ENCODE measurements at places on chromosomes 1 and 21.

DNA sequence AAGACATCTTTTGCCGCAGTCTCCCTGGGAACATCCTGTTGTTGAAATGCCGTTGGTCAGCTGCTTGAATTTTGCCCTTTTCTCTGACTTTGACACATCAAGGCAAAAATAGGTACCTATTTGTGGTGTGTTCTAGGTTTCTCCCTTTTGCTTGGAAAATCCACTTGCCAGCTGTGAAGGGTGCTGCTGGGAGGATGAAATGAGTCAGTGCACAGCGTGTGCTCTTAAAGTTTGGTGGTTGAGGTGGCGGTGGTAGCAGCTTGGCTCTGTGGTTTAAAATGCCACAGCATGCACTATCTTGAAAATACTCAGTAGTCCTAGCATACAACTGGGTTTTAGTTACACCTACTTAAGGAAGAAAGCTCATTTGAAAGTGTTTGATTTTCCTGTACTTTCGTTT, 183.8 kb downstream of the DHRS3 start:
- no peak for DNase-seq

- DNase-seq = no peak
Observed at GRCh38 chr1:202405928-202406327, 57.4 kb downstream of the PPP1R12B start.

DNA sequence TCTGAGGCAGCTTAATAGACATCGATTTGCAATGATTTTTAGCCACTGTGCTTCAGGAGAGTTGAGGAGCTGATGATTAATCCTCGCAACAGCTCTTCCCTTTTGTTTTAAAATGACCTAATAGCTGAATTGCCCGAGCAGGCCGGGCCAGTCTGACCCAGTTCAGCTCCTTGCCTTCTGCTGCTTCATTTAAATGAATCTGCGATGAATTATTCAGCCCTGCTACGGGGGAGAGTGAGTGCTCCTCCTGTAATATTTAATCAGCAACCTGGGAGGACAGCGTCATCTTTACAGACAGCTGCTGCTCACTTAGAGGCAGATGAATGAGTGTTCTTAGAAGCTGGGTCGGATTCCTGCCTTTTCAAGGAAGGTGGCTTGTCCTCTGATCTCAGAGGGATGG, 325.1 kb downstream of the CAMTA1 start:
- no peak for DNase-seq

DNA sequence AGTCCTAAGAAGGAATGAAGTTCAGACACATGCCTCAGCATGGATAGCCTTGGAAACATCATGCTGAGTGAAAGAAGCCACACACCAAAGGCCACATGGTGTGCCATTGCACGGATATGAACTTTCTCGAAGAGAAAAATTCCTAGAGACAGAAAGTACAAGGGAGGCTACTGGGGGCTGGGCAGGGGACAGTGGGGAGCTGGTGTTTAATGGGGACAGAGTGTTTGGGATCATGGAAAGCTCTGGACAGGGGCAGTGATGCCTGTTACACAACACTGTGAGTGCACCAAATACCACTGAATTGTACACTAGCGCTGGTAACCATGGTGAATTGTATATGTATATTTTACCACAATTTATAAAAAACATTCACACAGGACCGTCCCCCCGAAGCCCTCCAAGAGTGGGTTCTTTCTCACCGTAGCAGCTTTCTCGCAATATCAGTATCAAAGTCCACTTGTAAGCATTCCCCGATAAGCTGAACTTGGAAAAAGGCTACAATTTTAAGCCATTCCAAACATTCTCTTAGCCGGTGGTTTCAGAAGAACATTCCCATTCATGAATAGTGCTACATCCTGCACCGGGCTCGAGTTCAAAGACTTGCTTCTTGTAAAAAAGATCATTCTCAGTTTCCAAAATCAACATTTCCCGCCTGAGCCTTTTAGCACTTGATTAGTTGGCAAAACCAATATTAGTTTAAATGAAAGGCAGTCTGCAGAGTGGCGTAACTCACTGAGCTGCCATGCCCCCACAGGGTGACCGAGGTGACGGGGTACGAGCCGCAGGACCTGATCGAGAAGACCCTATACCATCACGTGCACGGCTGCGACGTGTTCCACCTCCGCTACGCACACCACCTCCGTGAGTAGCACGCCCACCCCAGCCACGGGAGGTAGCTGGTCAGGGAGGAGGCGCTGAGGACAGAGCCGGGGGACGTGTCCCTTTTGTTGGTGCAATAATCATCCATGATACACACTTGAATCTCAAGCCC, 31.7 kb downstream of the SIM2 start:
- DNase-seq = no peak

DNA sequence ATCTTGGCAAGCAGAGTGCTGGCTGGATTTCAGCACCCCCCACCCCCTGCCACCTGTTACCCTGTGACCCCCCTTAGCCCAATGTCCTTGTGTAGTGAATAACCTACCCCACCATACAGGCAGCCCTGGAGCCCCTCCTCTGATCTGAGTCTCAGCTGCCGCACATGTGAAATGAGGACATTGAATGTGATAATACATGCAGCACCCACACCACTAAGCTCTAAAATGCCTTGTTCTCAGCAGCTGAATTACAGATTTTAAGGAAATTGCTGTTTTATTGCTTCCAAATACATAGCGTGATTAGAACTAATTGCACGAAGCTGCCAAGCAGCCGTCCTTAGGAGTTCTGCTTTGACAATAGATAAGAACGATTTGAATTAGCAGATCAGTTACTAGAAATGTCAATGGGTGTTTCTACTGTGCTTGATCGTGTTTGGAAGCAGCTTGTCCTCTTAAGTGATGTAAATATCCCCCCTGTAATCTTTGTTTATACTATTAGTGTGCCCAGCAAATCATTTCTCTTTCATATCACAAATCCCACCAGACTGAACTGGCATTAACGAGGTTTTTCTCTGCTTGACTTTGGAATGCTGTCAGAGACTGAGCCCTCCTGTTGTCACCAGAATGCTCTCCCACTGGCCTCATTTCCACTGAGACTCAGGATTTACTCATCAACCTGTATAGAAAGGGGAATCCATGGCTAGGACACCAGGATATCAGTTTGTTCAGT, 4.9 kb downstream of the SLAMF8 start:
- DNase-seq = no peak

- DNase-seq = no peak
Observed at GRCh38 chr1:7989762-7990428, 28.4 kb downstream of the PARK7 start.

DNA sequence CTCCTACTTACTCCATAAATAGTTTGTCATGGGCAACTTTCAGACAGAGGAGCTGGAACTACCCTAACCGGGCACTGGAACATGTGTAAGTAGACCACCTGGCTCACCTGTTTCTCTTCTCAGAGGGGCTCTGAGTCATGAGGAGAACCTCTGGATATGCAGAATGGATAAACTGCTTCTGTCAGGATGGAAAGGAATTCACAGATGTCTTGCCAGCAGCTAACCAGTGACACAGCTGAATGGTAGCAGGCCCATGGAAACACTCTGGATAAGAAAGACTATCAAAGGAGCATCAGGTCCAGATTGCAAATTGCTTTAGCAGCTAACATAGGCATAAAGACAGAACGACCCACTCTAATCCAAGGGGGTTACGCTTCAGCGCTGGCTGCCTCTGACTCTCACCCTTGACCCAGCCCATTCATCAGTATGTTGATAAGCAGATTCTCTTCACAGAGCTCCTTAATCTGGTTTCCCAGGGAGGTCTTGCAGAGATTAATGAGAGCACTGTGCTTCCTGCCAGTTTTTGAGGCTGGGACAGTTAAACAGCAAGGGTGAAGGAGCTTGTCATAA, 54.2 kb downstream of the HIVEP3 start:
- no peak for DNase-seq

- DNase-seq = no peak
Observed at GRCh38 chr21:21003701-21004100, 5.5 kb downstream of the NCAM2 start.

Data from AG09319 (cell line).